ENCODE measurements at places on chromosomes 5 and 9.

- no peak for DNase-seq
Measured at GRCh38 chr5:32833127-32833526, 122.0 kb downstream of the NPR3 start.

DNA sequence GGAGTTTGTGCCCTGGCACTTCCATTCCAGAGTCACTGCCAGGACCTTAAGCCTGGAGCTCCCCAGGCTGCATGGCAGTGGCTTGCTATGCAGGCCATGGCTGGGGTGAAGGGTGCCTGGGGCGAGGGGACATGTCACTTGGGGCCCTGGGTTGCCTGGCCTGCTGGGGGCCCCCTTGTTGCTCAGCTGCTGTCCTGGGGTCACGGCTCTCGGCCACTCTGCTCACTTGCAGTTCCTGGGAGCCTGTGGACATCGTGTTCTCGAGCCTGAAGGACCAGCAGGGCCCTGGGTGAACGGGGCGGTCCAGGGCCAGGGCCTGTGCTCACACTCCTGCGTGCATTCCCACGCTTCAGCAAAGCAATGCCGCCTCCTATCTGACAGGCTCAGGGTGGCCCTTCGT is 14.5 kb upstream of the SLC2A6 start:
- no peak for DNase-seq

- DNase-seq, result no peak
Measured at GRCh38 chr5:172319708-172320441, 36.3 kb upstream of the UBTD2 start.

DNA sequence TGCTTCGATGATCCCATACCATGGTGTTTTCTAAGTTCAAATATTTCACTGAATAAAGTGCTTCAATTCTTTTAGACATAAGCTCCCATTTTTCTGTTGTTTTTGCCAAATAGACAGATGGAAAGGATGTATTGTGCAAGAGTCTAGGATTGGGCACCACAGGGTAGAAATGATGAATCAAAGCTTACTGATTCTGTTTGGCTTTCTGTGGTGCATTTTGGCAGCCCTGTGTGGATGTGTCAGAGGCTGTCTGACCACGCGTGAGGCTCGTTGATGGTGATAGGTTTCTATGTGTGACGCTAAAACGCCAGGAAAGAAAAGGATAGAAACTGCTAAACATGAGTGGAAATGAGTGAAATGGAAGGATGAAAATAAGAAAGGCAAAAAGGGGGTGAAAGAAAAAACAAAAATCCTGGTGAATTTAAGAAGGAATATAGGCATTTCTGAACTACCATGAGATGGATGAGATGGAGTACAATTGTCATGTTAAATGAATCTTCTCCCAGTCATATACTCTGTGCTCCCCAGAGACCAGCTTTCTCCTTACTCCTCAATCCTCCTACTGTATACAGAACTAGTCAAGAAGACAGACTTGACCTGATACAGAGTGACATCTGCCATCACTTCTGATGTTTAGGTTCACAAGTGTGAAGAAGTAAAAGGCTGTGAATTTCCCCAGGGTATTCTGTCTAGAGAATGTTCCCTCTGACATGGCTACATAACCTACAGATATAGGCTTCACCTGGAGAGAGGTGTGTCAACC is 54.4 kb downstream of the ANKH start:
- DNase-seq, result no peak

- DNase-seq, result no peak
Measured at GRCh38 chr9:1536522-1537170, 478.5 kb upstream of the SMARCA2 start.

DNA sequence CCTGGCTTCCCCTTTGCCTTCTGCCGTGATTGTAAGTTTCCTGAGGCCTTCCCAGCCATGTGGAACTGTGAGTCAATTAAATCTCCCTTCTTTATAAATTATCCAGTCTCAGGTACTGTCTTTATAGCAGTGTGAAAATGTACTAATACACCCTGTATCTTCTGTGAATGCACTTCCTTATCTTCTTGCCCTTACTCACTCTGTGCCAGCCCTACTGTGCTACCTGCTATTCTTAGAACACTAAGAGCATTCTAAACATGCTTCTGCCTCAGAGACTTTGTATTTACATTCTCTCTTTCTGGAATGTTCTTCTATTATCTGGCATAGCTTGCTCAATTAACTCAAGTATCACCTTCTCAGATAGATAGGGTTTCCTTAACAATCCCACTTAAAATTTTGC is 164.4 kb upstream of the EDIL3 start:
- DNase-seq, result no peak

DNA sequence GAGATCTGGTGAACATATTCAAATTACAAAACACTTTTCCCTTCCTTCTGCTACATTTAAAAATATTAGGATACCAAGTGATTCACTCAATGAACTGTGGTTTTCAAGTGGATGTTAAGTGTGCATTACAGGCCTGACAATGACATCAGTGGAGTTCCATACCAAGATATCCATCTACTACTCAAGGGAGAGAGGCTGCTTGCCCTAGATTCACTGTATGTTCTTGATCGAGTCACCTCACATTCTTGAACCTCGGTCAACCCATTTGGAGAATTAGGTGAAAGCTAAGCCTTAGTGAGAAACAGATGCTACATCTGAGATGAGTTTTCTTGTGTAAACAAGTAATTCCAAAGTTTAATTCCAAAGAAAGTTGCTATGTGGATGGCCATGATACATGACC is 142.2 kb downstream of the FGF10 start:
- no peak for DNase-seq

- no peak for DNase-seq
Measured at GRCh38 chr5:9513827-9514226, 32.0 kb downstream of the SEMA5A start.
